ENCODE measurements at places on chromosomes 6 and 20. TPM values are rescaled to one million over a fixed set of nuclear protein-coding genes. Genes with fewer than 3 reads are reported as not detected.

RAB44 gene
- not detected for total RNA-seq

SIRPB2 gene
- 9.6 TPM for total RNA-seq

KAT14 gene
- total RNA-seq, result 17.2 TPM

BPIFA1 gene
- not detected for total RNA-seq

CAP2 gene
- 67.1 TPM for total RNA-seq

CST2 gene
- total RNA-seq, result not detected

SLCO4A1 gene
- total RNA-seq, result 5.7 TPM

TEAD3 gene
- total RNA-seq, result 50.4 TPM

BRD2 gene
- 82.4 TPM for total RNA-seq

GTF2H4 gene
- 8.2 TPM for total RNA-seq

ENPP1 gene
- total RNA-seq, result 4.6 TPM

HLA-DRA gene
- 151 TPM for total RNA-seq

TXLNB gene
- total RNA-seq, result 3.0 TPM

SRSF3 gene
- 101 TPM for total RNA-seq

OR2J3 gene
- not detected for total RNA-seq

OR2J1 gene
- not detected for total RNA-seq

FAM83D gene
- total RNA-seq, result 291 TPM

BMP7 gene
- 5.4 TPM for total RNA-seq

BPIFB4 gene
- total RNA-seq, result not detected

ID1 gene
- total RNA-seq, result 180 TPM

HLA-DQB2 gene
- total RNA-seq, result 1.1 TPM

HLA-DMA gene
- total RNA-seq, result 16.3 TPM

PPARD gene
- 7.8 TPM for total RNA-seq

VGLL2 gene
- total RNA-seq, result not detected

MYLK2 gene
- not detected for total RNA-seq

ENTPD6 gene
- total RNA-seq, result 33.1 TPM

GSTA4 gene
- total RNA-seq, result 37.0 TPM

F13A1 gene
- total RNA-seq, result 196 TPM

TCF15 gene
- not detected for total RNA-seq

PAX1 gene
- not detected for total RNA-seq

SLC35D3 gene
- 1.1 TPM for total RNA-seq

CCN6 gene
- total RNA-seq, result not detected

WFDC5 gene
- total RNA-seq, result not detected

HCK gene
- total RNA-seq, result 12.5 TPM

HLA-DPA1 gene
- total RNA-seq, result 41.3 TPM

Data from sigmoid colon (tissue), 7 donors.